Large intestine (tissue), 12 donors: ENCODE measurements at places on chromosomes 12 and 14. TPM values are rescaled to one million over a fixed set of nuclear protein-coding genes. Genes with fewer than 3 reads are reported as not detected.

Gene TNS2
- 43.5 TPM for polyA plus RNA-seq

Gene SMOC1
- 0.85 TPM for polyA plus RNA-seq

Gene MUCL1
- not detected for polyA plus RNA-seq

Gene TC2N
- polyA plus RNA-seq = 24.6 TPM

Gene TMTC1
- 4.0 TPM for polyA plus RNA-seq

Gene DBX2
- polyA plus RNA-seq = 0.01 TPM

Gene TEX52
- polyA plus RNA-seq = 2.8 TPM

Gene CRIP1
- 136 TPM for polyA plus RNA-seq

Gene CORO1C
- 68.4 TPM for polyA plus RNA-seq

Gene C14orf132
- 20.0 TPM for polyA plus RNA-seq

Gene TAS2R9
- polyA plus RNA-seq = not detected
